Transverse colon (tissue), 4 donors: ENCODE measurements at places on chromosomes 4 and X. TPM values are rescaled to one million over a fixed set of nuclear protein-coding genes. Genes with fewer than 3 reads are reported as not detected.

DNA sequence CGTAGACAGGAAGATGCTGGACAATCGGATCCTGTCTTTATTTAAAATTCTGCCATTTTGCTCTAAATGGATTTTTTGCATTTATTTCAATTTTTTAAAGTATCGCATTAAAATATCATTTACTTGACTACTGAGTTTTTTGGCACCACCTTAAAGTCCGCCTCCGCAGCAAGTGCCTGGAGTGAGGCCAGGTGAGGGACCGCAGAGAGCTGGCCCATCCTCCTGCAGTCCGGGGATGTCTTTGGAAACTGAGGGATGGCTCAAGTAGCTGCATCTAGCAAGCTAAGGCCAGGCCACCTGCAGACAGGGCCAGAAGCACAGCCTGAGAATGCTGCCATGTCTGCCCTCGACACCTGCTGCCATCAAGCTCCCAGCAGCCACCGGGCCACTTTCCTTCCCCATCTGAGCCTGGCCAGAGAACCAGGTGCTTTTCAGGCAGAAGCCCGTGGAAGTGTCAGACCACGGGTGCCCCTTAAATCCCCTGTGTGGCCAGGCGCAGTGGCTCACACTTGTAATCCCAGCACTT is 69.6 kb downstream of the ABLIM2 start:
- DNase-seq: no peak
- peaks cover 3% of the 10 kb centered on the region for H3K4me1 ChIP-seq
- H3K27me3 ChIP-seq: no peaks in the 10 kb centered on the region

DNA sequence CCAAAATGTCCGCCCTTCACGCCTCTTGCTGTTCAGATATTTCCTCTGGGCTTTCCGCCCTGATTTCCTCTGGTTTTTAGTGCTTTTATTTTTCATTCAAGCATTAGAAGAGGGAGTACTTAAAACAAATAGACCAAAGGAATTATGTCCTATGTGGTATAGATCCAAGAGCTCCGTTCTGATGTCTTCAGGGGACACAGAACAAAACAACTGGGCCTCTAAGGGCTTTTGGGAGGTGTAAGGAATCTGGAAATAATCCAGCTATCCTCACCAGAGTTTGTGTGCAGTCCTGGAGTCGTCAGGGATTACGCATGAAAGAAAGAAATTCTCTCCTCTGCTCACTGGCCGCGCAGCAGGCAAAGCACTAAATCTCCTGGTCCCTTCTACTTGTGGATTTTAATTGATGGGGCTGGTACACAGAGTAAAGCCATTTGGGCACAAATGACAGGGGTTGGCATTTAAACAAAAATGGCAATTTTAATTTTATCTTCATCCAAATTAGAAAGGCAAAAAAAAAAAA is 999.2 kb downstream of the ADGRL3 start:
- no peaks in the 10 kb centered on the region for H3K36me3 ChIP-seq
- H3K27me3 ChIP-seq: no peaks in the 10 kb centered on the region
- H3K4me1 ChIP-seq: no peaks in the 10 kb centered on the region
- no peak overlapping the region for H3K27ac ChIP-seq

- H3K36me3 ChIP-seq: no peaks in the 10 kb centered on the region
- H3K27me3 ChIP-seq: no peaks in the 10 kb centered on the region
- no peak overlapping the region for H3K27ac ChIP-seq
- no peak for DNase-seq
- H3K4me1 ChIP-seq: no peaks in the 10 kb centered on the region
- H3K4me3 ChIP-seq: no peak overlapping the region
Measured at GRCh38 chr4:22532896-22533295, 17.0 kb upstream of the ADGRA3 start.

The TCEAL6 gene
- not detected for total RNA-seq

- H3K4me3 ChIP-seq: no peak overlapping the region
- H3K4me1 ChIP-seq: no peaks in the 10 kb centered on the region
- H3K36me3 ChIP-seq: no peaks in the 10 kb centered on the region
Measured at GRCh38 chrX:14533867-14534266, 4.5 kb downstream of the GLRA2 start.

The STARD8 gene
- total RNA-seq: 3.1 TPM

DNA sequence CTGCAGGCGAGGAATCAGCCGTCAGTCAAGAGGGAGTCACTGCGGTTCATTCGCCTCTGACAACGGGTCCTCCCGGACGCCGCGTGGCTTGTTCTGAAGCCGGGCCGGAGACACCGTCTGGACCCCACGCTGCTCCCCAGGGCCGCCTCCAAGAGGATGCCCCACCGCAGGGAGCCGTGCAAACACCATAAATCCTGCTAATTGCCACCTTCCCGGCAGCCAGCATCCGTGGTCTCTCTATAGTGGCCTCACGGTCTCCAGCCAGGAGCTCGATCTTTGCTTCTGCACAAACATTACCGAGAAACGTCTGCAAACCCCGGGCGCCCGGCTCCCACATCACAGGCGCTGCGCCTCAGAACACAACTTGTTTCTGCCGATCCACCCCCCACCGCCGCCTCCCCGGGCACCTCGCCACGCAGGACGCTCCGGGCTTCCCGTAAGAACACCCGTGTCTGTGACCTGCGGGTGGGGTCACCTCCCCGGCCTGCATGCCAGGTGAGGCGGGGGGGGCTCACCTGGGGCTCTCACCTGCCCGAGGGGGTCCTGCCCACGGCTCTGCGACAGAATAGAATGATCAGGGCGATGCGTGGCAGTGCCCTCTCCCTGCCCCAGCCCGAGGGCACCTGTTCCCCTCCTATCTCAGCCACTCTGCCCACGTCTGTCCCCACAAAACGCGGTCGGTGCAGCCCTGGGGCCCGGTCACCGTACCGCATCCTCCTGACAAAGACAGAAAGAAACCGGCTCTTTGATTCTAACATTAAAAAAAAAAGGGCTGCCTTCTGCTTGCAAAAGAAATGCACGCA is 32.4 kb upstream of the PPP2R3B start:
- no peaks in the 10 kb centered on the region for H3K27me3 ChIP-seq
- no peak overlapping the region for H3K27ac ChIP-seq
- no peaks in the 10 kb centered on the region for H3K36me3 ChIP-seq
- H3K4me3 ChIP-seq: no peak overlapping the region

GRCh38 chr4:189069772-189070171 is 870.9 kb upstream of the FRG1 start:
- no peaks in the 10 kb centered on the region for H3K36me3 ChIP-seq
- DNase-seq: no peak
- no peaks in the 10 kb centered on the region for H3K4me1 ChIP-seq
- H3K4me3 ChIP-seq: no peak overlapping the region
- no peaks in the 10 kb centered on the region for H3K27me3 ChIP-seq
- no peak overlapping the region for H3K27ac ChIP-seq

DNA sequence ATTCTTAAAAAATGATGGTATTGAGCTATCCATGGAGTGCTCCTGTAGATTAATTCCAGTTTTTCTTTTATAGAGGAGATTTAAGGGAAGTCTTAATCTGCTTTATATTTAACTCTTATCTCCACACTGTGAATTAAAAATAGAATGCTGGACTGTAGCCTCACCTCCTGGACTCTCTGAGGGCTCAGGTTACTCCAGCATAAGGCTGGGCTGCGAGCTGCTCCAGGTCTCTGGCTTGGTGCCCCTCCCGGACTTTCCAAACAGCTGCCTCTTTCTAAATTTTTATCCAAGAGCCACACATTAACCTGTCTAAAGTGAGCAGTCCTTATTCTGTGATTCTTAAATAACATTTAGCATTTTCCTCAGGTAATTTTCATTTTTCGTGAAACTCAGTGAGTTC is 218.7 kb upstream of the JADE1 start:
- DNase-seq: no peak
- H3K4me1 ChIP-seq: no peaks in the 10 kb centered on the region
- H3K27me3 ChIP-seq: no peaks in the 10 kb centered on the region
- no peak overlapping the region for H3K27ac ChIP-seq
- no peak overlapping the region for H3K4me3 ChIP-seq

The BEND2 gene
- not detected for total RNA-seq

The CSAG2 gene
- total RNA-seq: not detected

- no peaks in the 10 kb centered on the region for H3K27me3 ChIP-seq
- H3K27ac ChIP-seq: no peak overlapping the region
- no peak for DNase-seq
- no peak overlapping the region for H3K4me3 ChIP-seq
- H3K36me3 ChIP-seq: no peaks in the 10 kb centered on the region
- H3K4me1 ChIP-seq: no peaks in the 10 kb centered on the region
Measured at GRCh38 chr4:30922625-30923024, 202.5 kb downstream of the PCDH7 start.

- no peak for DNase-seq
- H3K4me1 ChIP-seq: no peaks in the 10 kb centered on the region
- H3K27ac ChIP-seq: no peak overlapping the region
- no peaks in the 10 kb centered on the region for H3K36me3 ChIP-seq
Measured at GRCh38 chr4:78022517-78022916, 34.6 kb upstream of the FRAS1 start.

DNA sequence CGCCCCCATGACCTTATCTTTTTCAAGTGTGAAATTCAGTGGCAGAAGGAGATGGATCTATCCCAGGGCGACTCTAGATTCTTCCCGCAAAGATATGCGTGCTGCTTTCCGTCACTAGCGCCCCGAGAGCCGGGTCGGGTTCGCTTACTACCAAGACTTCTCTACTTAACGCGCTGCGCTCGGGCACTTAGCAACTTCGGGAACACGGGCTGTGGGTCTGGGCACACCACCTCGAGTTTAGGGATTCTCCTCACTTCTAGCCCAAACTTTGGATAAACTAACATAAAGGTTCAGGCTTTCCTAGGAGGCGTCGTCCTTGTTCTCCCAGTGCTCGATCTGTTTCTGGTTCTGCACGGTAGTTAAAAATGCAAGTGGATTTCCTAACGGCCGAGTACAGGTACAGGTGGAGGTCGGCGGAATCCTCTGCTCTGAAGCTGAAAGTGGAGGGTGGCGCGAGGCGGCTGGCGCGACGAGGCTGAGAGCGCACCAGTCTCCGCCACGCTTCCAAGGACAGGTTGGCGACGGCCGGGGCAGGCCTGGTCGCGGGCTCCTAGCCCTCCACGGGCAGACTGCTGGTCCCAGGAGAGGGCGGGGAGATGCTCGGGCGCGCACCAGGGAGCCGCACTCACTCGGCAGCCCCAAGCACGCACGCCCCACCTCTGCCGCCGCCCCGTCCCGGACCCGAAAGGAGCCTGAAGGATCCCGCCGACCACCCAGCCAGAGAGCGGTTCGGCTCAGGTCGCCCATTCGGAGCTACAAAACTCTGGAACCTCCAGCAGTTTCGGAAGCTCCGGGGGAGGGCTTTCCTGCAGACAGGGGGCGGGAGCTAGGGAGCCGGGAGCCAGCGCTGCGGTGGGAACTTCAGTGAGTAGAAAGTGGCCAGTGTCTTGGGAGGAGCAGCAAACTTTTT is 100.8 kb upstream of the TENM3 start:
- H3K4me3 ChIP-seq: peak overlapping the region; percentile 49
- peaks cover 25% of the 10 kb centered on the region for H3K4me1 ChIP-seq
- H3K36me3 ChIP-seq: no peaks in the 10 kb centered on the region
- no peak for DNase-seq
- no peak overlapping the region for H3K27ac ChIP-seq
- H3K27me3 ChIP-seq: peaks cover 95% of the 10 kb centered on the region

DNA sequence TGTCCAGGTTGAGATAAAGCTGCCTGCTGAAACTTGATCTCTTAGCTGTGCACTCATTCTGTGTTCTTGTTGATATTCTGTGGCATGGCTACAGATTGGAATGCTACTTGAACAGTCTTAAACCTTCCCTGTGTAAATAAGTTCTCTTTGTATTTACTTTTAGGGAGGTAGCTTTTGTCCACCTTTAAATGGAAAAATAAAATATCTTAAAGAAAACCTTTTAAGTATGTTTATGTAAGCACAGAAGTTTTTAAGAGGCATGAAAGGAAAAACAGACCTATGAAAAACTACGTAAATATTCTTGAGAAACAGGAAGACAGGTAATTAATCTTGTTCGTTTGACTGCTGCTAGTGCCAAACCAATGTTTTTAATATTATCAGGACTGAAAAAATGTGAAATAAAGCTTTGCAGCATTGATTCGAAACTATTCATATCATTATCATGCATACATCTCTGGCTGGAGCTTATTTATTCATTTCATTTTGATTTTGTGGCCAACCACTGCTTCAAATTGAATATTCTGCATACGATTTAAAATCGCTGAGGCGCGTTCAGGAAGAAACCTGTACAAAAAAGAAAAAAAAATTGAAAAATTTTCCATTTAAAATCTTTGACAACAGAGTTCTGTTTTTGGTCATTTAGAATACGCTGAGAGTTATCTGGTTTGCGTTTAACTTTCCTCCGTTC is 17.8 kb downstream of the HSD17B13 start:
- H3K4me1 ChIP-seq: no peaks in the 10 kb centered on the region
- no peak overlapping the region for H3K4me3 ChIP-seq

GRCh38 chr4:122764821-122765215 is 32.3 kb downstream of the BBS12 start:
- no peak overlapping the region for H3K4me3 ChIP-seq
- no peak overlapping the region for H3K27ac ChIP-seq
- H3K4me1 ChIP-seq: peaks cover 19% of the 10 kb centered on the region
- DNase-seq: no peak

- H3K4me3 ChIP-seq: no peak overlapping the region
- H3K27me3 ChIP-seq: no peaks in the 10 kb centered on the region
- DNase-seq: no peak
- H3K36me3 ChIP-seq: no peaks in the 10 kb centered on the region
Measured at GRCh38 chrX:4805502-4805901, 1092.1 kb upstream of the PRKX start.

The FGFR3 gene
- 78.4 TPM for total RNA-seq

- peak overlapping the region; percentile 57 for H3K27ac ChIP-seq
- no peak overlapping the region for H3K4me3 ChIP-seq
- no peaks in the 10 kb centered on the region for H3K36me3 ChIP-seq
- DNase-seq: peak; percentile 14
- H3K27me3 ChIP-seq: no peaks in the 10 kb centered on the region
Measured at GRCh38 chrX:13716905-13717304, 17.5 kb downstream of the TRAPPC2 start.

- H3K4me3 ChIP-seq: no peak overlapping the region
- DNase-seq: peak; percentile 86
- H3K36me3 ChIP-seq: no peaks in the 10 kb centered on the region
- no peaks in the 10 kb centered on the region for H3K27me3 ChIP-seq
Measured at GRCh38 chr4:83548151-83548905, 12.4 kb downstream of the GPAT3 start.

The LIMCH1 gene
- 11.2 TPM for total RNA-seq
